Endodermal cell (in vitro differentiated cells): ENCODE measurements at places on chromosomes 11 and 22.

DNA sequence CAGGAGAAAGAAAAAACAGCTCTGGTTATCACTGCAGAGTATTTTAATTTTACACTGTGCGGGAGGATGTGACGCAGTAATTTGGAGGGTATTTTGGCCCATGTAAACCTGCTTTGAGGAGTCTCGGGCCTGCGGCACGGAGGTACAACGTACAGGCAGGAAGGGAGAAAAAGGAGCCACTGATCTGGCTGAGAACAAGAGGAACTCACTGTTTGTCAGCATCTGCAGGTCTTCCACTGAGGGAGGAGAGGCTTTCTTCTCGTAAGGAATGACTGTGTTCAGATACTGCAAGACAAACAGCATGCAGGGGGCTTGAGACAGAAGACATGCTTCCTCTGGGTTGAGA is 44.0 kb downstream of the FEZ1 start:
- DNase-seq, result peak; percentile 49

GRCh38 chr11:79157738-79158137 is 283.1 kb downstream of the TENM4 start:
- DNase-seq, result peak; percentile 22

GRCh38 chr11:76184551-76184993 is 21.7 kb downstream of the WNT11 start:
- no peak for DNase-seq

- no peak for DNase-seq
These were observed 86.5 kb upstream of the SHANK2 start for GRCh38 chr11:71338801-71339395.

- DNase-seq, result no peak
These were observed 10.6 kb downstream of the JHY start for GRCh38 chr11:122893131-122893530.

DNA sequence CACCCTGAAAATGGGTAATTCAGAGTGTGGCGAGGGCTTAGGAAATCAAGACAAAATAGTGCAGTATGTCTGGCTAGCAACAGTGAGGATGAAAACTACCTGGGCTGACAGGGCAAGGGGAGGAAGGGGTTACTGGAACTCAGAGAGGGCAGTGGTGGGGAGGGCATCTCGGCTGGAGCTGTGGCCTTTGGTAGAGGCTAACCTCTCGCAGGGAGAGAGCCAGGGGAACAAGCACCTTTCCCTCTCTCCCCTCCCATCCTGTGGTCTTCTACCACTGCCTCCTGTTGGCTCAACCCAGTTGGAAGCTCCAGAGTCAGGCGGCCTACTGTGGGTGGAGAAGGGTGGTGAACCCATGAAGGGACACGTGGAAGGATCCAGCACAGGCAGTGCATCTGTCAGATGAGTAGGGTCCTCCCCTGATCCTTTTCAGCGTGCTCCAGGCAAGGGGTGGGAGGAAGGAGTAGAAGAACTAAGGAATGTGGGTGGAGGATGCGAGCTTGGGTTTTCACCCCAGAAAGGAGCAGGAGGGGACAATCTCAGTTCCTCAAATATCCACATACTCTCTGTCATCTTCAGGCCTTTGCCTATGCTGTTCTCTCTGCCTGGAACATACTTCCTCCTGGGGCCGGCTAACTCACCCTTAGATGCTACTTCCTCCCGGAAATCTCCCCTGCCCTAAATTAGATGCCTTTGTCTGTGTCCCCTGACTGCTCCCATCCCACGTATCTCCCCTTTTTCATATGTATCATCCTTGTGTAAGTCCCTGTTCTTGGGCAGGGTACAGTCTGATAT is 6.2 kb upstream of the KCNE3 start:
- no peak for DNase-seq

DNA sequence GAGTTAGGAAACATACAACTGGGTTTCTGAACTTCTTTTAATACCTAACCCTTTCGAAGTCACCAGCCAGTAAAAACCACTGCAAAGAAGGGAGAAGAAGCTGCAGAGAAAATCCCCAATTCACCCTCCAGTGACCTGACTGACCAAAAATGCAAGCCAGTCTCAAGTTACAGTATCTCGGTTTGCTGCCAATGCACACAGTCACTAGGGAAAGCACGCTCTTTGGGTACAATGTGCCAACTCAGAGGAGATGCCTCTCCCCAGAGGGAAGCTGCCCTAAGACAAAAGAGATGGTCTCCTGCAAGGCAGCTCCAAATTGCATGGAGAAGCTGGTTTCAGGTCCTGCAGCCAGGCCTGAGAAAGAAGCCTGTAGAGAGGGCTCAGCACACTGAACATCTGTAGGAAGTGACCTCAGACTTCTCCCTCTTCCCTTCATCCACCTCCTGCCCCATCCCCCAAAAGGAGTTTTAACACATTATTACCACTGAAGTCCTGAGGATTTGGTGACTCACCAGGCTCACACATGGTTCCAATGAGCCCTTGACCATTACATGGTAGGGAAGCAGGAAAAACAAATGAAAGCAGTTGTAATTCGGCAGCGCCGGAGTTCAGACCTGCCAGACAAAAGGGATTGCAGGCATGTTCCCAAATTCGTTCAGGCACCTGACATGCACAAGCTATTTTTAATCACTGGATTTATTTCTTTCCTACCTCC is 90.1 kb downstream of the ETS1 start:
- peak; percentile 78 for DNase-seq

DNA sequence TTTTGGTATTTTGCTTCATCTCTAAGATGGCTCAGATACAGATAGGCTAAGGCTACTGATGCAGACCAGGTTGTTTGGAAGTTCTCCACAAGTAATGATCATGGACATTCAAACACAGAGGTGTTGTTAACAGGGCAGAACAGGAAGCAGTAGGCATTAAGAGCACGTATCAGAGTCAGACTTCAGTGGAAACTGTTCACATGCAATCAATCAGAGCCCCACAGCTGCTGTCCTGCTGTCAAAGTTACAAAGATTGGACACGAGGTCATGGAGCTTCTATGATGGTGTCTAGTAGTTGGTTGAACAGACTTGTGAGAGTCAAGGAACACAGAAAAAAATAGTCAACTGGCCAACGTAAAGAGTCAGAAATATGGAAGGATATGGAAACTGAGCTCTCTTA is 19.8 kb downstream of the OR10D3 start:
- DNase-seq, result no peak

GRCh38 chr11:120722524-120722923 is 211.0 kb downstream of the GRIK4 start:
- DNase-seq, result no peak

DNA sequence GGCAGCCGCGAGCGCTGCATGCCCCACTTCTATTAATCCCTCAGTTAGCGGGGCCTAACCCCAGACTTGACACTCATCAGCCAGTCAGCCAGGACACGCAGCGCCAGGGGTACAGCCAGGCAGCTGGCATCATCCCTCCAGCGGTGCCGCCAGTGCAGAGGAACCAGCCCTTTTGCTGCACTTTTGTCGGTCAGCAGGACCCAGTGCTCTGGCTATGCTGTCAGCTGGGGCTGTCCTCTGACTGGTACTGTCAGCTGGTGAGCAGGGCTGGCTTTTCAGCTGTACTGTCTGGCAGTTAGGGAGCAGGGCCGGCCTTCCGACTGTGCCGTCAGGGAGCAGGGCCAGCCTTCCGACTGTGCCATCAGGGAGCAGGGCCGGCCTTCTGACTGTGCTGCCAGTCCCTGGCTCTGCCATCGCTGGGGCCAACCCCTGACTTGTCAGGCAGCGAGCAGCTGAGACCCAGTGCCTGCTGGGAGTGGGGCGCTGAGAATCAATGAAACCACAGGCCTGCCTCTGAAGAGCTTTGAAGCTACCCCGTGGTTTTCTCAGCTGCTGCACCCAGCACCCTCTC is 115.4 kb downstream of the KIAA1671 start:
- no peak for DNase-seq

- no peak for DNase-seq
These were observed 76.5 kb upstream of the SYT13 start for GRCh38 chr11:45362636-45363035.

- no peak for DNase-seq
These were observed 15.1 kb downstream of the CRELD2 start for GRCh38 chr22:49933236-49934159.

GRCh38 chr11:110947096-110947495 is 234.9 kb upstream of the ARHGAP20 start:
- DNase-seq, result peak; percentile 48

DNA sequence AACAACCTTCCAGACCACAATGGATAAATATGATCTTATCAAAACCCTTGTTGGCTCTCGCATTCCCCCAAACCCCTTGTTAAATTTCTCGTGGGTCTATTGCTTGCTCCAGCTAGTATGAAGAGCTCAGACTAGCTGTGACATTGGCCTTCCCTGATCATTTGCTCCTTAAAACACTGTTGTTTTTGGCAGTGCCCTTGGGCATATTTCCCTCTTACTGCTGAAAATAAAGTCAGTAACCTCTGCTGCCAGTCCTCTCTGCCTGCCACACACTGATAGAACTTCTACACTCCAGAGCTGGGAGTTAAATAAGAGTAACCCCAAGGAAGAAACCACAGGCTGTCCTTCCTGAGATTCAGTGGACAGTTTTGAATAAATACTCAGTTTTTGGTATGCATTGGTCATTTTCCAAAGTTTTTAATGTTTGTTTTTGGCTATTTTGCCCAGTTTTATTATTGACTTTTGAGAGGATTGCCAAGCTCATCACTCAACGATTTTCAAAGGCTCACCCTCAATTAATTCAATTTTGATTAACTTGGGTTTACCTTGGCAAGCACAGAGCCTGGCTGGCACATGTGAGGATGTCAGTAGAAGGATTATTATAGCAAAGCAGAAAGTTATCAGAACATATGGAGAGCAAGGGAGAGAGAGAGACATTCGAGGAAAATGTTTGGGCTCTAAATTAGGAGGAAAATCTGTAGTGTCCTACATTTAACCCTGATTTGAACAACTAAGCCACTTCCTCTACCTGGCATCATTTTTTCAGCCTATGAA is 84.3 kb upstream of the SYN3 start:
- no peak for DNase-seq

GRCh38 chr22:50248196-50249081 is 2.6 kb downstream of the HDAC10 start:
- DNase-seq, result no peak

GRCh38 chr22:20011123-20011992 is 5.3 kb downstream of the ARVCF start:
- no peak for DNase-seq

DNA sequence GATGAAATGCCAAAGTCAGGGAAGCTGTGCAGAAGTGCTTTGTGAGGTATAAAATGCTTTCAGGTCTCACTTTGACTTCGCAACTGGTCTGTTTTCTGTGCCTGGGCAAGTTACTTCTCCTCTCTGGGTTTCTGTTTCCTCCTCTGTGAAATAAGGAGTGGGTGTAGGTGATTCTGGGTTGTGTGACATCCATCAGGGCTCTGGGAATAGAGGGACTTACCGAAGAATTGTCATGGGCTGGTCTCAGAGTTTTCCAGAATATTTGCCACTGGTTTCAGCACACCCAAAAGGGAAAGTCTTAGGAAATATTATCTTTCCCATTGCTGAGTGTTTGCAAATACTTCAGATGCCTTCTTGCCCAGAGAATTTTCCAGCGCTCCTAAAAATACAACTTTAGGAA is 118.4 kb downstream of the KIAA1671 start:
- no peak for DNase-seq

DNA sequence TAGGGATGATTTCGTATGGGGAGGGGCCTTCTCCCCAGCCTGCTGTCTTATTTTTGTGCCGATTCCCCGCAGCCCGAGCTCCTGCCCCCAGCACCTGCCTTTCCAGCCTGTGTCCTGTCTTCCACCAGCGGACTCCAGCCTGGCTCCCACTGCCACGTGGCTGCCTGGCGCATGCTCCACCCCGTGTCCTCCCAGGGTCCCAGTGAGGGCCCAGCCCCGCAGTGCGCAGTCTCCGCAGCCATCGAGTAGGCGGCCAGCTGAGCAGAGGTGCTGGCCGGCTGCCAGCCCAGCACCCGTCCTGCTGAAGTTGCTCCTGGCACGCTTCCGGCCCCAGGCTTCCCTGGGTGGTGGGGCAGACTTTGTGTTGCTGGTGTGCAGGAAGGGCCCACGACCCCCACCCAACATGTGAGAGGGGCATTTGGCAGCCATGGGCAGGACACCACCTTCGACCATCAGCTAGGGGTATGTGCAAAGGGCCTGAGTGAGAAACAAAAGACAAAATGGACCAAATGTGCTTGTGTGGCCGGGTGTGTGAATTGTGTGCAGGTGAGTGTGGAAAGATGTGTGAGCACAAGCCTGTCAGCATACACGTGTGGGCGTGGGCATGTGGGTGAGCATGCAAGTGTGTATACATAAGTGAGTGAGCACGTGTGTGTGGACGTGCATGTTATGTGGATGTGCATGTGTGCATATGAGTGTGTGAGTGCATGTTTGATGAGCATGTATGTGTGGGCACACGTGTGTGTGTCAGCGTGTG is 55.9 kb downstream of the RTN4R start:
- no peak for DNase-seq

DNA sequence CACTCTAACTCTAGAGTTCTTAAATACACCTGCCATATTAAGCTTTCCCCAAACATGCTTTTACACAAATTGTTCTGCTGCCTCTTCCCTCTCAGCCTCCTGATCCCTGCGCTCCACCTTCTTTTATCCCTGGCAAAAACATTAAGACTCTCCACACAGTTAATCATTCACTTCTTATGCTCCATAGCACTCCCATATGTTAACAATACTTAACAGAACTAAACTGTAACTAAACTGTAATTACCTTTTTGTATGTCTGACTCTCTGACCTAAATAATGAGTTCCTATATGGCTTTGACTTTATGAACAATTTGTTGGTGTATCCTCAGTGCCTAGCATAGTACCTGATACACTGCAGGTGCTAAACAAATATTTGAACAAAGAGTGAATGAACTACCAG is 71.8 kb downstream of the BTBD10 start:
- no peak for DNase-seq

DNA sequence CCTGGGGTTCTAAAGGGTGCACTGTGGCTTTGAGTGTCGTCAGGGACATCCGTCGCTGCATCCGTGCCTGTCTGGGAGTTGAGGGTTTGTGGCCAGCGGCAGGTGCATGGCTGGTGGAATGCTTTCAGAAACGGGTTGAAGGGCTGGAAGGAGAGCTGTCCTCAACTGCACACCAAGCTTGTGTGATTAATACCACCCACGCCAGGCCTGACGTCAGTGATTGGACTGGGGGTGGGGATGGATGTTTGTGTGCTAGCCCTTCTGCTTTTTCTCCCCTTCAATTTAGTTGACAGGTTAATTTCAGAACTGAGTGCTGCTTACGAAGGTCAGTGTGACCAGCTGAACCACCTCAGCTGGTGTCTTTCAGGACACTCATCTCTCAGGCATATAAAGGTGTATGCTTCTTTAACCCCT is 3.2 kb upstream of the GAB2 start:
- DNase-seq, result no peak

GRCh38 chr11:134349109-134349801 is 17.5 kb downstream of the GLB1L2 start:
- DNase-seq, result peak; percentile 59

DNA sequence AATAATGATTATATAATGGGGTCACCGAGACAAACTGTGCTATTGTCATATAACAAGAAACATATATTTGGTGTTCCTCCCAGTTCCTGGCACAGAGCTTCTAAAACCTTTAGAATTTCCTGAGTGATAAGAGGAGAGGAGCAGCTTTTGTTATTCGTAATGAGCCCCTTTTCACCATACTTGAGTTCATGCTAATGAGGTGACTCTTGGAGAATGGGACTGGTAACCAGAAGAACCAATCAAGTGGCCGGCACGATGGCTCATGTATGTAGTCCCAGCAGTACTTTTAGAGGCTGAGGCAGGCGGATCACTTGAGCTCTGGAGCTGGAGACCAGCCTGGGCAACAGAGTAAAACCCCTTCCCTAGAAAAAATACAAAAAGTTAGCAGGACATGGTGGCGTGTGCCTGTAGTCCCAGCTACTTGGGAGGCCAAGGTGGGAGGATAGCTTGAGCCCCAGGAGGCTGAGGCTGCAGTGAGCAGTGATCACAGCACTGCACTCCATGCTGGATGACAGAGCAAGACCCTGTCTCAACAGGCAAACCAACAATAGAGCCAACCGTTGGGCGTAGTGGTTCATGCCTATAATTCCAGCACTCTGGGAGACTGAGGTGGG is 62.7 kb upstream of the FTH1 start:
- peak; percentile 80 for DNase-seq
